ENCODE measurements at places on chromosomes 11 and 22. TPM values are rescaled to one million over a fixed set of nuclear protein-coding genes. Genes with fewer than 3 reads are reported as not detected.

The NTM gene
- 1.0 TPM for total RNA-seq

The GVQW3 gene
- 1.8 TPM for total RNA-seq

The FBLN1 gene
- total RNA-seq: 82.8 TPM

The PRG3 gene
- total RNA-seq: not detected

The UBTFL1 gene
- not detected for total RNA-seq

The SHISAL1 gene
- total RNA-seq: 1.3 TPM

The TPBGL gene
- 0.16 TPM for total RNA-seq

The PIK3IP1 gene
- total RNA-seq: 11.1 TPM

The HOATZ gene
- total RNA-seq: not detected

The HPX gene
- 0.44 TPM for total RNA-seq

The PYGM gene
- 89.5 TPM for total RNA-seq

The LARGE2 gene
- not detected for total RNA-seq

The OR52B6 gene
- total RNA-seq: not detected

The CCDC157 gene
- total RNA-seq: 0.58 TPM

The FXYD2 gene
- total RNA-seq: 1.3 TPM

The TEX12 gene
- 0.22 TPM for total RNA-seq

The C22orf31 gene
- total RNA-seq: 0.30 TPM

The C11orf97 gene
- total RNA-seq: not detected

The OR51B2 gene
- not detected for total RNA-seq

The KLHL22 gene
- total RNA-seq: 16.1 TPM

The APOBEC3C gene
- 25.1 TPM for total RNA-seq

The EXPH5 gene
- 0.88 TPM for total RNA-seq

The TSG101 gene
- total RNA-seq: 70.9 TPM

The SHANK3 gene
- 23.1 TPM for total RNA-seq
